Urinary bladder (tissue), 4 donors: ENCODE measurements at places on chromosomes 6 and 20. TPM values are rescaled to one million over a fixed set of nuclear protein-coding genes. Genes with fewer than 3 reads are reported as not detected.

Gene OR2J3
- polyA plus RNA-seq, result not detected

- no peak for DNase-seq
These were observed 33.8 kb downstream of the SUMO4 start for GRCh38 chr6:149433881-149434280.

DNA sequence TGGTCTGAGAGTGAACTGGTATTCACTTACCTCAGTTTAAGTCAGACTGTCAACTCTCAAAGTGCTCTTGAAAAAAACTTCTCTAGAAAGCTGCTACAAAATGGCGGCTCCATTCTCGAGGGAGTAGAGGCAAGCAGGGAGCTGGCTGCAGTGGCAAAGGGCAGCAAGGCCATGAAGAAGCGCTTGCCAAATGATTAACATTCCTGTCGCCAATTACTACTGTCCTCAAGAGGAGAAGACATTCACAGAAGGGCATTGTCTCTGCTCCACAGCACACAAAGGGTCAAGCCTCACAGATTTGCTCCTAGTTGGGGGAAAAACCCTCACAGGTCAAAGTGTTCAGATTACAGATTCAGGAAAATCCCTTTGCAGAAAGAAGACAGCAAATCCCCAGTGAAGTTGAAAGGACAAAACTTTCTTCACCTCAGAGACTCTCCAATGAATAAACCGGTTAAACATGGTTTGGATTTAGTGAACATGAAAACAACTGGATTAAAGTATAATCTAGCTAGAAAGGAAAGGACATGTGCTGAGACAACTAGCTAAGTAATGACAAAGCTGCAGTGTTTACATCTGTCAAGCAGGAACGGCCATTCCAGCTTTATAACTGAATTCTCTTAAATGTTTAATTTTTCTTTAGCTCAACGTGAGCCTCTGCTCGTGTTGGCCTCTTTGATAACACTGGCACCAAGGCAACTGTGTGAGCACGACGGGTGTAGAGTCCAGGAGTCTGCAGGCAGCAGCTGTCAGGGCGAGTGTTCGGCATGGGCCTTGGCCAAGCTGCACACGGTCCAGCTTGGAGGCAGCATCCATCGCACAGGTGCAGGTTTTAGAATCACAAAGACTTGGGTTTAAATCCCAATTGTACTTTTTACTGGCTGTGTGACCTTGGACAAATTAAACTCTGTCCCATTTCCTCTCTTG lies 37.6 kb downstream of the NR2E1 start:
- no peak for DNase-seq

GRCh38 chr6:70216767-70217166 lies 86.1 kb downstream of the COL9A1 start:
- no peak for DNase-seq

GRCh38 chr6:30641048-30641447 lies 5.9 kb upstream of the C6orf136 start:
- DNase-seq, result no peak

DNA sequence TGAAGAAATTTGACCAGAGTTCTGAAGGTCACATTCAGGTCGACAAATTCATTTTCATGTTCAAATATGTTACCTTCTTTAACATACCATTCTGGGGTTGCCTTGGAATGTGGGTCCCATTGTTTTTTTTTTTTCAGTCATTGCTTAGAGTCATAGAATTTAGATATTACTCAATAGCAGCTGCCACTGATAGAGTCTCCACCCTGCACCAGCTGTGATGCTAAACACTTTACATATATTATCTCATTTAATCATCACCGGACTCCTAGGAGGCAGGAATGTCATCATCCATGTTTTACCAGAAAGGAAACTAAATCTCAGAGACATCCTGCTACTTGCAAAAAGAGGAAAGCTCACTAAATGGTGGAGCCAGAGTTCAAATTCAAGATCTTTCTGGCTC lies 204.7 kb downstream of the ESR1 start:
- no peak for DNase-seq

- no peak for DNase-seq
These were observed 67.8 kb upstream of the SASH1 start for GRCh38 chr6:148274809-148275208.

GRCh38 chr6:127967708-127968107 lies 66.8 kb upstream of the THEMIS start:
- no peak for DNase-seq

Gene RHAG
- polyA plus RNA-seq, result 0.24 TPM

GRCh38 chr6:162251257-162251656 lies 476.3 kb downstream of the PRKN start:
- no peak for DNase-seq

Gene TBX18
- polyA plus RNA-seq, result 8.3 TPM

Gene GJA10
- polyA plus RNA-seq, result not detected

DNA sequence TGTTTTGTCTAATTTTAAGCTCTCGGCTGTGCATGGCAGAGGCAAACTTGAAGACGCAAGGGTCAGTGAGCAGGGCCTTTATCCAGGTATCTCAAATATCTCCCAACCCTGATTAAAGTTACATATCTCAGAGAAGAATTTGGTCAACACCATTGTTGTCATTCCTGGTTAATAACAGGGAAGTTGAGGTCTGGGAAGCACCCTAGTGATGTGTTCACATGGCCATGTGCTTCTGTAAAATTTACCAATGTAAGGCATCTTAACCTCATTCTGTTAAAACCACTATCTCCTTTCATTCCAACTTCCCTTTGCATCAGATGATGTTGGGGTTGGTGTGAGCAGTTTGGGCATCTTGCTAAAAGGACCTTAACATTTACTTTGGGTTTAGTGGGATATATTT lies 4.0 kb upstream of the FAM110A start:
- DNase-seq, result no peak

Gene PTGIS
- polyA plus RNA-seq, result 142 TPM
